Stomach (tissue), 19 donors: ENCODE measurements at places on chromosomes 1 and 21. TPM values are rescaled to one million over a fixed set of nuclear protein-coding genes. Genes with fewer than 3 reads are reported as not detected.

DNA sequence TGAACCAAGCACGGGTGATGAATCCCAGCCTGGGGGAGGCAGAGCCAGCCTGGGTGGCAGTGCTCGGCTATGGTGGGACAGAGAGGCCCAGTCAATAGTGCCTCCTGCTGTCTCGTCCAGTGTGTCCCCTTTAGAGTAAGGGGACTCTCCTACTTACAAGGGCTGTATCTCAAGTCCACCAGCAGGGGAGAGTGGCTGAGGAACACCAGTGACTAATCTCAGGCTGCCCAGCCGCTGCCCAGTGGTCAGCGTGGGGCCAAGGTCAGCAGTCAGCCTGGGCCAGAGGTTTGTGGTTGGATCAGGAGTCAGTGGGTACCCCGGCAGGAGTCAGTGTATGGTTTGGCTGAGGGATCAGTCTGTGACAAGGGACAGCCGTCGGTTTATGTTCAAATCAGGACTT, 109.2 kb upstream of the RUNX3 start:
- no peaks in the 10 kb centered on the region for H3K36me3 ChIP-seq
- no peak for DNase-seq
- H3K4me1 ChIP-seq: no peaks in the 10 kb centered on the region
- H3K27me3 ChIP-seq: no peaks in the 10 kb centered on the region
- no peak overlapping the region for H3K4me3 ChIP-seq

DNA sequence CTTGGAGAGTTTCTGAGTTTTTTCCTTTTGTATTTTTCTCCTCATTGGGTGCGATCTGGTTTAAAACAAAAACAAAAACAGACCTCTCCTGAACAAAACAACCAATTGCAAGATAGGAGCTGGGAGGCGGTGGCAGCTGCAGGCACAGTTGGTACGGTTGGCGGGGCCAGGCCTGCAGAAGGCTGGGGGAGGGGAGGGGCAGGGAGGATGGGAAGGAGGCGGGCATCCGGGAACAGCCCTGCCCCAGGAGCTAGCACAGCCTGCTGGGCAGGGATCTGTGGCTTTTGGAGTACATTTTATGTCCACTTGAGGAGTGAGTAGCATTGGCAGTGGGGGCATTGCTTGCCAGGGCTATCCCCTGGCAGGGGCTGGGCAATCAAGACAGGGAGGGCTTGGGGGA, 5.2 kb downstream of the CAPN9 start:
- H3K36me3 ChIP-seq: no peaks in the 10 kb centered on the region
- H3K27ac ChIP-seq: peak overlapping the region; percentile 83
- no peaks in the 10 kb centered on the region for H3K27me3 ChIP-seq
- no peak overlapping the region for H3K4me3 ChIP-seq
- peaks cover 59% of the 10 kb centered on the region for H3K4me1 ChIP-seq
- peak; percentile 87 for DNase-seq

- H3K4me3 ChIP-seq: no peak overlapping the region
- H3K27ac ChIP-seq: no peak overlapping the region
- no peaks in the 10 kb centered on the region for H3K27me3 ChIP-seq
- H3K4me1 ChIP-seq: no peaks in the 10 kb centered on the region
- peaks cover 3% of the 10 kb centered on the region for H3K36me3 ChIP-seq
Observed at GRCh38 chr1:119075614-119076013, 64.8 kb downstream of the WARS2 start.

The S100A3 gene
- total RNA-seq: not detected

The CLCA2 gene
- 4.1 TPM for total RNA-seq

The FCRL5 gene
- total RNA-seq: 0.37 TPM

- H3K27ac ChIP-seq: no peak overlapping the region
- peaks cover 37% of the 10 kb centered on the region for H3K36me3 ChIP-seq
- no peak overlapping the region for H3K4me3 ChIP-seq
- no peak for DNase-seq
- H3K4me1 ChIP-seq: no peaks in the 10 kb centered on the region
- H3K27me3 ChIP-seq: no peaks in the 10 kb centered on the region
Observed at GRCh38 chr1:19750101-19750881, 49.4 kb downstream of the TMCO4 start.

GRCh38 chr1:224767676-224768075, 151.6 kb downstream of the CNIH3 start:
- H3K4me1 ChIP-seq: peaks cover 10% of the 10 kb centered on the region
- H3K27me3 ChIP-seq: no peaks in the 10 kb centered on the region
- H3K36me3 ChIP-seq: no peaks in the 10 kb centered on the region
- no peak overlapping the region for H3K4me3 ChIP-seq

GRCh38 chr1:9731051-9731537, 79.6 kb downstream of the PIK3CD start:
- H3K27ac ChIP-seq: peak overlapping the region; percentile 37
- no peak overlapping the region for H3K4me3 ChIP-seq
- peaks cover 6% of the 10 kb centered on the region for H3K4me1 ChIP-seq
- no peak for DNase-seq
- peaks cover 99% of the 10 kb centered on the region for H3K36me3 ChIP-seq
